Activated CD4-positive, alpha-beta T cell treated with anti-CD3 and anti-CD28 coated beads, Interleukin-2, amount 10 ng/mL, durations not matched to agents 7 days and 5 days (primary cell): ENCODE measurements at places on chromosomes 12 and 14.

GRCh38 chr14:104591506-104592291, 12.1 kb downstream of the C14orf180 start:
- no peak for DNase-seq

DNA sequence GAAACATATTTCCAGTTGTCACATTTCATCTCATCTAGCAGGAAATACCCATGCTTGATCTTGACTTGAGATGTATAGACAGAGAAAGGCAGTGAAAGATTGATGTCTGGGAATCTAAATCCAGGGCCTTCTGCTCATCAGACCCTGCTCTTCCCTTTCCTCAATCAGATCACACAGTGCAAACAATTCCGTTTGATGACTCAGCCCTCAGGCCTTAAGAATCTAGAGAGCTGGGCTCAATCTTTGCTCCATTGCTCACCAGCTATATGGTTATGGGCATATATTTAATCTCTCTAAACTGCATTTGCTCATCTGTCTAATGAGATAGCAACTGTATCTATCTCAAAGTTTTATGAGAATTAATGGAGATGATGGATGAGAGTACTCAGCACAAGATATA, 201.8 kb upstream of the CCDC196 start:
- DNase-seq: no peak

DNA sequence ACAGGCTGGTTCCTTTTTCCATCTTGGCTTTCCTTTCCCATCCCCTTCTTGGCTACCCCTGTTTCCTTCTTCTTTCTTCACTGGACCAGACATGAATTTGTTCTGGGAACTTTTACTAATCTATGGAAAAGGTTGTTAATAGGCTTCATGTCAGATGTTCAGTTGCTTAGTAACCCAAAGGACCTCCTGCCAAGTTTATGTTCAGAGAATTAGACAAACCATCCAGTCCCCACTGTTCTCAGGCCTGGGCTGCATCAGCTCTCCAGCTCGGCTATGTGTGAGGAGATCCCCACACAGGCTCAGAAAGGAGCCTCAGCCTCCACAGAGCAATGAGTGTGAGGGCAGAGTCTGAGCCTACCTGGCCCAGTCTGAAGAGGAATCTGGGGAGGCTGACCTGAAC, 78.0 kb downstream of the AKAP6 start:
- DNase-seq: no peak

DNA sequence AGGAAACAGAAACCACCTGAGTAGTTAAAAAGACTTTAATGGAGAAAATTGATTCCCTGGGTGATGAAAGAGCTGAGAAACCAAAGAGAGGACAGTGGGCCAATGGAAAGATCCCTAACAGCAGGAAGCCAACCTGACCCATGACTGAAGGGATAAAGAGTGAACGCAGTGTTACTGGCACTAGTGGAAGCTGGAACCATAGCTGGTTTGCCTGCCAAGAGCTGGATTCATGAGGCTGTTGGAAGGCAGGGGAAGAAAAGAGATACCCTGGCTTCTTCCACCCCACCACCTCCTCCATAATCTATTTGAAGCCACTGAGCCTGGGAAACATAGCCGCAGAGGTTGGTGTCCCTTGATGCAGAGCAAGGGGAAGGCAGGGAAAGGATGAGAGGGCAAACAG, 125.5 kb upstream of the PRKD1 start:
- DNase-seq: no peak

- DNase-seq: no peak
Measured at GRCh38 chr12:111089616-111090015, 169.2 kb upstream of the MYL2 start.

GRCh38 chr14:92884410-92884809, 38.5 kb upstream of the CHGA start:
- DNase-seq: no peak

- DNase-seq: no peak
Measured at GRCh38 chr12:27081668-27082111, 688 bp downstream of the C12orf71 start.

DNA sequence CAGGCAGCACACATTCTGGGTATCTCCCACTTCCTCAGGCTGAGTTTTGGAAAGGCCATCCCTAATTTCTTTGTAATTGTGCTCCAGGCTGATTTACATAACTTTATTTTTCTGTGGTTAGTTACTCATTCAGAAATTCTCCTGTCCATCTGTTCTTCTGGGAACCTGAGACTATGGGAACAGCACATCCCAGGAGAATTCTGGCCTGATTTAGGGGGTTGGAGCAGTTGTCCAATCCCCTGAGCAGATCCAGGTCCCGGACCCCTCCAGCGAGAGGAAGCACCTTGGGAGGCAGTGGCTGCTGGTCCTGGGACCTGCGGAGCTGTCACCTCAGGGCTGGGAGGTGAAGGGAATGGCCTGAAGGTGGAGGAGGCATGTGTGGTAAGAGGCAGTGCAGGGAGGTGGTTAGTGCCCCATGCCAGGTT, 40.4 kb downstream of the TSPAN9 start:
- DNase-seq: no peak

DNA sequence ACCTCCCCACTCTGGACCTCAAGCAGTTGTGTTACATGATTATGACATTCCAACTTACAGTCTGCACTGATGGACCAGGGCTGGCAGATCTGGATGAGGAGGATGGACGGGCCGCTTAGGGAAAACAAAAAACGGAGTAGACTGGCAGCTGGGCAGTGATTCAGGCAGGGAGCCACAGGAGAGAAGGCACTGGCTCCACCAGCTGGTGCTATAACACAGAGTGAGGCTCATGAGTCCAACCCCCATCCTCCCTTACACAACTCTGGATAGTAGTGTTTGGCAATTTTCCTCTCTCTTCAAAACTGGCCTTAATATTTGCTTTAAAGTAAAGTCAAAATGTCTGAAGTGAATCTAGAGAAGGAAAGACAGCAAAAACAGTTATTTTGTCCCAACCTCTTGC, 9.7 kb upstream of the RIC8B start:
- DNase-seq: no peak

GRCh38 chr12:67382241-67382871, 113.2 kb downstream of the CAND1 start:
- no peak for DNase-seq
